ENCODE measurements at places on chromosomes 6 and 20.
A peak's percentile ranks its signal among the peaks of the same experiment; 100 is the strongest.

- no peak overlapping the region for H3K27ac ChIP-seq
- peaks cover 10% of the 10 kb centered on the region for H3K4me1 ChIP-seq
- H3K4me3 ChIP-seq = no peak overlapping the region
- DNase-seq = no peak
- H3K27me3 ChIP-seq = no peaks in the 10 kb centered on the region
- H3K36me3 ChIP-seq = peaks cover 6% of the 10 kb centered on the region
Observed at GRCh38 chr6:159989492-159990480, 20.9 kb downstream of the IGF2R start.

DNA sequence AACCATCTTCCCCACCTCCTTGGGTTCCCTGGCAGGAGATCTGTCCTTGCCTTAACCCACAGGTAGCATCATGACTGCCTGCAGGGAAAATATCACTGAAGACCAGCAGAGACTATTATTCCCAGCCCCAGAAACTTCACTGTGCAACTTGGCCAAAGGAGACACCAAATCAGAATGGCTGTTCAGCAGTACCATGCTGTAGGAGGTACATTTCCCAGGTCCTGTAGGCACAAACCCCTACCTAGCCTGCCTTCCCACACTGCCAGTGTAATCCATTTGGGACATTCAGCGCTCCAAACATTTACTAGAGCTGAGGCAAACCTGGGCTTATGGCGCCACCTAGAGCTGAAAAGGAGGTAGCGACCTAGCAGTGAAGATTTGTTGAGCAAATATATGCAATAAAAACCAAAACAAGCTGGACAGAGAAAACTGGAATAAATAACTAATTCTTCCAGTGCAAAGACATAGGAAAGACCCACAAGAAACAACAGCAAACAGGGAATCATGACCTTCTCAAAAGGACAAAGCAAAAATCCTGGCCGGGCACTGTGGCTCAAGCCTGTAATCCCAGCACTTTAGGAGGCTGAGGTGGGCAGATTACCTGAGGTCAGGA, 60.3 kb downstream of the VTA1 start:
- H3K4me3 ChIP-seq = no peak overlapping the region
- peaks cover 34% of the 10 kb centered on the region for H3K36me3 ChIP-seq
- H3K27me3 ChIP-seq = no peaks in the 10 kb centered on the region
- H3K4me1 ChIP-seq = no peaks in the 10 kb centered on the region

- no peak overlapping the region for H3K4me3 ChIP-seq
- no peak for DNase-seq
- no peak overlapping the region for H3K27ac ChIP-seq
- no peaks in the 10 kb centered on the region for H3K27me3 ChIP-seq
- H3K4me1 ChIP-seq = no peaks in the 10 kb centered on the region
Observed at GRCh38 chr6:26426691-26427450, 13.4 kb upstream of the BTN3A3 start.

- no peaks in the 10 kb centered on the region for H3K27me3 ChIP-seq
- no peaks in the 10 kb centered on the region for H3K36me3 ChIP-seq
- H3K4me3 ChIP-seq = no peak overlapping the region
- no peaks in the 10 kb centered on the region for H3K4me1 ChIP-seq
- DNase-seq = no peak
Observed at GRCh38 chr20:50019466-50020256, 36.9 kb downstream of the SNAI1 start.

DNA sequence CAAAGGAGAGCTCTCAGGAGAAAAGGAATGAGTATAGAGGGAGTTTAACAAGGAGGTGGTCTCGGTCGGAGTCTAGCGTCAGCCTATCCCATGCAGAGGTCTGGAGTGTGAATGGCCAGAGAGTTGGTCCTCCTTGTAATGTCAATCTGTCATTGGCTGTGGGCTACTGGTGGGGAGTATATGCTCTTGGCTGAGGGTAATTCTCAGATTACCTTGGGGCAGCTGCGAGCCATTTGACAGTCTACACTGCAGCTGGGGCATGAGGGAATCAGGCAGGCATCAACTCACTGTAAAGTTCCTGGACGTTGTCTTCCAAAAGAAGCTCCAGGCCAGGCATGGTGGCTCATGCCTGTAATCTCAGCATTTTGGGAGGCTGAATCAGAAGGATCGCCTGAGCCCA, 48.1 kb downstream of the EBF4 start:
- H3K4me3 ChIP-seq = no peak overlapping the region
- no peaks in the 10 kb centered on the region for H3K36me3 ChIP-seq

DNA sequence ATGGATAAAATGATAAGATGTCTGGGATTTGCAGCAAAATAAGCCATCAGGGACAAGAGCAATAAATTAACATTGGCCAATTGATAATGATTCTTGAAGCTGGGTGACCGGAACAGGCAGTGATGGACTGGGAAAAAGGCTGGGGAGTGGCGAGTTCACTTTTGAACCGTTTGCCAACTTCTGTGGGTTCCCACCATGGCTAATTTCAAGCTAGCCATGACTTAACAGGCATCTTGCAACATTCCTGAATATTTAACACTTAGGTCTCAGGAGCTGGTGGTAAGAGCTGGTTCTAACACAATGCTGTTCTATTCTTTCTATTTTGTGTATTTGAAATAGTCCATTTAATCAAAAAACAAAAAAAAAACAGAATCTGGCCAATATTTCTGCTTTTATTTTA, 37.6 kb upstream of the CD83 start:
- H3K36me3 ChIP-seq = no peaks in the 10 kb centered on the region
- no peaks in the 10 kb centered on the region for H3K27me3 ChIP-seq
- H3K27ac ChIP-seq = no peak overlapping the region

DNA sequence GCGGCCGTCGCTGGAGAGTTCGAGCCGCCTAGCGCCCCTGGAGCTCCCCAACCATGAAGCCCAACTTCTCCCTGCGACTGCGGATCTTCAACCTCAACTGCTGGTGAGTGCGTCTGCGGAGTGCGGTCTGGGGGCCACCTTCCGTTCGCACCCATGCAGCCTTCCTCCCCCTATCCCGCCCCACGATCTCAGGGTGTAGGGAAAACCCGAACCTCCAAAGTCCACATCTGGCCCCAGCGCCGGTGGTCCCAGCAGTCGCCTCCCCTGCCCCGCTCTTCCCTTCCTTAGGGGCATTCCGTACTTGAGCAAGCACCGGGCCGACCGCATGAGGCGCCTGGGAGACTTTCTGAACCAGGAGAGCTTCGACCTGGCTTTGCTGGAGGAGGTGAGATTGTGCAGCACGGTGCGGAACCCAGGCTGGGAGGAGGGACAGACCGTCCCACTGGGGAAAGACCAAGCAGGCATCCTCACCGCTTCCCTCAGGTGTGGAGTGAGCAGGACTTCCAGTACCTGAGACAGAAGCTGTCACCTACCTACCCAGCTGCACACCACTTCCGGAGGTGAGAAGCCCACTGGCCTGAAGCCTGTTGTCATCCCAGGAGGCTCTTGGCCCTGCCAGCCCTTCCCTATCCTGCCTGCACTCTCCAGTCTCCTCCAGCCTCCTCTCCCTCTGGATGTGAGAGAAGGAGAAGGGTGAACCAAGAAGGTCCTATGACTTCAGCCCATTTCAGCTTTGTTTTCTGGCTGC, 719 bp downstream of the SMPD2 start:
- H3K36me3 ChIP-seq = peaks cover 23% of the 10 kb centered on the region
- H3K4me1 ChIP-seq = peaks cover 14% of the 10 kb centered on the region
- DNase-seq = peak; percentile 48
- peak overlapping the region; percentile 73 for H3K4me3 ChIP-seq
- peak overlapping the region; percentile 94 for H3K27ac ChIP-seq

GRCh38 chr6:280775-281468, 11.4 kb upstream of the DUSP22 start:
- H3K27me3 ChIP-seq = no peaks in the 10 kb centered on the region
- no peaks in the 10 kb centered on the region for H3K4me1 ChIP-seq
- H3K27ac ChIP-seq = no peak overlapping the region
- no peaks in the 10 kb centered on the region for H3K36me3 ChIP-seq

GRCh38 chr6:163248051-163248450, 166.5 kb upstream of the QKI start:
- DNase-seq = no peak
- H3K27ac ChIP-seq = no peak overlapping the region
- no peaks in the 10 kb centered on the region for H3K4me1 ChIP-seq
- no peak overlapping the region for H3K4me3 ChIP-seq
- no peaks in the 10 kb centered on the region for H3K36me3 ChIP-seq
- no peaks in the 10 kb centered on the region for H3K27me3 ChIP-seq

DNA sequence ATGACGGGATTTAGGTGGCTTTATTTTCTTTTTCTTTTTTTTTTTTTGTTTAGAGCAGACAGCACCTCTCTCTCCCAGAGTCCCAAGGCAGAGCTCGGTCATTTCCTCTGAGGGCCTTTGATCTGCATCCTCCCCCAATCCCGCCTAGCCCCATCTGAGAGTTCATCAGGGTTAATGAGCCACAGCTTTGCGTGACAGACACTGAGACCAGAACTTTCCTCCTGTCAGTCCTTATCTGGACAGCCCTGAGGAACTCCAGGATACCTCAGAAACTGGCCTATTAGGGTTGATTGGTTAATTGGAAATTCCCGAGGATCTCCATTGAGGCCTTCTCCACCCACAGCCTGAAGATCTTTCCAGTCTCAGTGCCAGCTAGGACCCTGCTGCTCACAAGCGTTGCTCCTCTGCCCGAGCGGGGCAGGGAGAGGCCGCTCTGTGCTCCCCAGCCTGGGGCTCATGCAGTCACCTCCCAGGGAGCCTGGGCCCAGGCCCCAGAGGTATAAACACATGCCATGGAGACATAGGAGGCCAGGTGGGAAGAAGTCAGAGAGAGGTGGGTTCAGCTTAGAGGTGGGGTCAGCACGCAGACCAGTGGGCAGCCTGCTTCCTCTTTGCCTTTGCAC, 1.4 kb upstream of the LRRN4 start:
- DNase-seq = no peak
- no peak overlapping the region for H3K27ac ChIP-seq
- H3K4me1 ChIP-seq = no peaks in the 10 kb centered on the region

- H3K27ac ChIP-seq = no peak overlapping the region
- no peaks in the 10 kb centered on the region for H3K36me3 ChIP-seq
- H3K4me3 ChIP-seq = no peak overlapping the region
- H3K4me1 ChIP-seq = no peaks in the 10 kb centered on the region
- H3K27me3 ChIP-seq = peaks cover 3% of the 10 kb centered on the region
- no peak for DNase-seq
Observed at GRCh38 chr6:75167851-75168250, 38.0 kb downstream of the COL12A1 start.

GRCh38 chr6:161557333-161558107, 283.7 kb upstream of the AGPAT4 start:
- no peaks in the 10 kb centered on the region for H3K27me3 ChIP-seq
- H3K4me1 ChIP-seq = no peaks in the 10 kb centered on the region
- no peak overlapping the region for H3K4me3 ChIP-seq
- H3K36me3 ChIP-seq = no peaks in the 10 kb centered on the region
- no peak for DNase-seq

DNA sequence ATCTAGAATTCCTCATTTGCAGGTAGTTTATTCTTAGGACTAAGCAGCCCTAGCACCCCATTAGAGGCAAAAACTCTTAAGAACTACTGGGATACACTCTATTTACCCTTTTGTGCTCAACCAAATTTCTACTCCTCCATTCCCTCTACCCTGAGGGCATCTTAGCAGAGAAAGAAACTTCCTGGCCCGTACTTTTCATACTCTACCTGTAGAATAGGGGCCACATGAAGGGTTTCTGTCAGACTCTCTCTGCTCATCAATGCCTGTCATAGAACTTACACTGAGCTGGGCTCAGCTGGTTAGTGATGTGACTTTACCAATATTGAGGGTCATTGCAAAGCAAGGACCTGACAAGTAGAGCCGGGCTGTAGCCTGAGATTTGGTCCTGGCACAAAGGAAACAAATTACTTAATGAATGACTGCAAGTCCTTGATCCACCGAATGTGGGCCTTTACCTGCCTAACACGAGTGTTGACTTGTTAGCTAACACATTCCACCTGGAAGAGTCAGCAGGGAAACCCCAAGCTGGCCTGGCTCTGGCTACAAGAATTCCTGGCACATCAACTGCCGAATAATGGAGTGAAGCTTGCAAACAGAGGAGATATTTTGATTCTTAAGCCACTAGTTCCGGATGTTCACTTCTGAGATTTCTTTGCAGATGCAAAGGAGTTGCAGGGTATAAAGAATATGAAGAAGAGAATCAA, 280.5 kb upstream of the JAG1 start:
- no peak for DNase-seq
- H3K36me3 ChIP-seq = no peaks in the 10 kb centered on the region
- no peak overlapping the region for H3K4me3 ChIP-seq
- H3K27ac ChIP-seq = no peak overlapping the region

- H3K36me3 ChIP-seq = no peaks in the 10 kb centered on the region
- H3K27ac ChIP-seq = no peak overlapping the region
- no peaks in the 10 kb centered on the region for H3K4me1 ChIP-seq
- no peaks in the 10 kb centered on the region for H3K27me3 ChIP-seq
- no peak overlapping the region for H3K4me3 ChIP-seq
Observed at GRCh38 chr6:141131616-141132015, 1001.1 kb upstream of the GJE1 start.

DNA sequence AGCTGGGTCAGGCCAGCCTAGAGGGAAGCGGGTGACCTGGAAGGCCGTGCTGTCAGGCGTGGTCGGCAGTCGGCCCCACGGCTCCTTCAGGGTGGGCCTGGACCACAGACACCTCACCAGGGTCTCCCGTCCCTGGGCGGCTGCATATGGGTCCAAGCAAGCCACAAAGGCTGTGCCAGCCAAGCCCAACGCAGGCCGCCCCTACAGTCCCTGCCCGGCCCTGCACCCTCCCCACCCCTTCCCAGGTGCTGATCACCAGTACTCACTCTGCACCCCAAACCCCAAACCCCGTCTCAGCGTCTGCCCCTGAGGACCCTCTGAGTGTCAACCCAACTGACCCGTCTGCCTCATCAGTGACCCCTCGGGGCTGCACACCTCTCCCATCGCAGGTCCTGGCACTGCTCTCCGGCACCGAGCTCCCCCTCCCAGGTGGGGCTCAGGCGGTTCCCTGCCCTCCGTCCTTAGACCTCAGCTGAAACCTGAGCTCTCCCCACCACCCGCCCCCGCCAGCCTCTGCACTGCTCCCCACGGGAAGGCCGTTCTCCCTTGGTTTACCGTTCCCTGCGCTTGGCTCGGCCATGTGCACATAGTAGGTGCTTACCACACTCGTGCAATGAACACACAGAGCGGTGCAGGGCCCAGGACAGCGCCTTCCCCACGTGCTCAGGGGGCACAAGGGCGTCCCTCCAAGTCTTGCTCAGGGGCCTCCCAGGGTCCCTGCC, 1.5 kb upstream of the PPDPF start:
- H3K4me1 ChIP-seq = peaks cover 25% of the 10 kb centered on the region
- peaks cover 10% of the 10 kb centered on the region for H3K36me3 ChIP-seq
- H3K27ac ChIP-seq = peak overlapping the region; percentile 70
- peak overlapping the region; percentile 76 for H3K4me3 ChIP-seq

GRCh38 chr6:107635057-107635515, 145.2 kb downstream of the SOBP start:
- no peak overlapping the region for H3K27ac ChIP-seq
- H3K27me3 ChIP-seq = peaks cover 16% of the 10 kb centered on the region
- peaks cover 3% of the 10 kb centered on the region for H3K4me1 ChIP-seq
- no peaks in the 10 kb centered on the region for H3K36me3 ChIP-seq
- H3K4me3 ChIP-seq = no peak overlapping the region
- DNase-seq = no peak

Data from effector memory CD4-positive, alpha-beta T cell (primary cell).